ENCODE measurements at places on chromosomes 3 and 15.

- DNase-seq = no peak
Measured at GRCh38 chr15:92425578-92426225, 32.0 kb downstream of the ST8SIA2 start.

GRCh38 chr15:39139431-39140059, 441.3 kb upstream of the THBS1 start:
- DNase-seq = no peak

- DNase-seq = no peak
Measured at GRCh38 chr15:47932951-47933641, 187.7 kb upstream of the SLC24A5 start.

DNA sequence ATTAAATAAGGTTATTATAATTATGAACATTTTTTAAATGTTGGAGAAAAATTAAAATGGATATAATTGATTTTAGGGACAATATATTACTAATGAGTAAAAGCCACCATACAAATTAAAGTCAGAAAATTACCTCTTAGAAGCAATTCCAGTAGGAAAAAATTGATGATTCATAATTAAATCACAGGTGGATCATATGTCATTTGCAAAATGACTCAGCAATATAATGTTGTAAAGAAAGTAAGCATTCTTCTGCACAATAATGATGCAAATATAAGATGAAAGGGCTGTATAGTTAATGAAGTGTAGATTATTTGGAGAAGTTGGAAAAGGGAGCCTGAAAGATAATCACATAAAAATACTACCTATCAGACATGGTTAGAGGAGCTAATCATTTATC, 25.8 kb downstream of the ZPLD1 start:
- DNase-seq = no peak

- DNase-seq = no peak
Measured at GRCh38 chr15:46502667-46503066, 867.8 kb downstream of the SQOR start.

DNA sequence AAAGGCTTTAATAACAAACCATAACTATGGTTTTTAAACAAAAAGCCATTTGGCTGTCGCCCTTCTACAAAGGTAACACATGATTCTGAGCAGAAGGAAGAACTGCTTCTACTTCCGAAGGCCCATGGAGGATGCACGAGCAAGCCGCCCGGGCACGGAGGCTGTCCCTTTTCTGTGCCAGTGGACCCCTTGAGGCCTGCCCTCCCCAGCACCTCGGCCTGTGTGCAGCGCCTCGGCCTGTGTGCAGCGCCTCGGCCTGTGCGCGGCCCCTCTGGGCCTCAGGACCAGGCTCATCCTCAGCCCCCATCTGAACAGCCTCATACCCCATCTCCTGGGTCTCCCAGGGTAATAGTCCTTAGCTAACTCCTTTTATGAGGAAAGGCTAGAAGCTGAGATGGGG, 329.5 kb downstream of the OCA2 start:
- DNase-seq = no peak

DNA sequence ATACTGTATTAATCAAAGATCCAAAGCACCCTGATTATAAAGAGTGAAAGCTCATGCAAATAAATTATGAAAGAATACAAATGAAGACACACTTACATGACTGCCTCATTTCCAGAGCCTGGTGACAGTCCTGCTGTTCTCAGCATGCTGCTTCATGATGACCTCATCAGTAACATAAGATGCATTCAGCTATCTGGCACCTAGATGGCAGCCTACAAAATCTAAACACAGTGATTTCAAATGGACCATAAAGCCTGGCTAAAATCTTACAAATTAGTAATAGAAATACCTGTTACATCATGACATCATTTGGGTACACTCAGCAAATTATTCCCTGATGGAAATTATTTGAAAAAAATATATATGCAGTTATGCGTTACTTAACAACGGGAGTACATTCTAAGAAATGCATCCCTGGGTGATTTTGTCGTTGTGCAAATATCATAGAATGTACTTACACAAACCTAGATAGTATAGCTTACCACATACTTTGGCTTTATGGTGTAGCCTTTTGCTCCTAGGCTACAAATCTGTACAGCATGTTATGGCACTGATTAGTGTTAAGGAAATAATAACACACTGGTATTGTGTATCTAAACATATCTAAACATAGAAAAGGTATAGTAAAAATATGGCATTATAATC, 207.2 kb downstream of the EPHA3 start:
- no peak for DNase-seq

GRCh38 chr3:117567906-117568305, 858.3 kb downstream of the TUSC7 start:
- no peak for DNase-seq

DNA sequence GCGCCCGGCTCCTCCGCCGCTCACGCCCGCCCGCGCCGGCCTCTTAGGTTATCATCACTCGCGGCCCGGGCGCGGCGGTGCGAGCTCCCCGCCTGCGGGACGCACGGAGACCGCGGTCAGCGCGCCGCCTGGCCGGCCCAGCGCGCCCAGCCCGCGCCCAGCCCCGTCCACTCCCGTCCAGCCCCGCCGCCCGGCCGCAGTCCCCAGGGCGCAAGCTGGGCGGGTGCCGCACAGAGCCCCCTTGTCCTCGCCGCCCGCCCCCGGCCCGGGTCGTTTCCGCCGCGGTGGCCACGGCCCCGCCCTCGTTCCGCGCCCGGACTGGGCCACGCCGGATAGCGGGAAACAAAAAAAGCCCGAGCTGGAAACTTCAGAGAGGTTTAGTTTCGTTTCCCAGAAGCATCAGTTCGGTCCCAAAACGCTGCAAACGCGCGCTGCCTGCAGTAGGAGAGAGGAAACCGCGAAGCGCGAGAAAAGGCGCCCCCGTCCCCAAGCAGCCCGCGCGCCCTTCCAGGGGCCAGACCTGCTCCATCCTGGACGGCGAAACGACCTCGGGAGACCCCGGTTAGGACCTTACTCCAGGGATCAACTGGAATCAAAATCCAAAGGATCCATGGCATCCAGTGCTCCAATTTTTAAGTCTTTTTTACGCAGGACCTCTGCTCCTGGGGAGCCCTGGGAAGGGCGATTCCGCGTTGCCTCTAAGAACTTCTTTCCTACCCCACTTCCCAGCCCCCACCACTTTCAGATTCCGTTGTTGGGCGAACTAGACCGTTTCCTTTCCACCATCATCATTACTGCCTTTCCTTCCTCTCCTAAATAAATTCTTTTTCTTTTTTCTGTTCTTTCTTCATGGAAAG, at the start of gene ATP10A:
ATP10A (minus strand) TSS at position 217 of the 857 bp plus-strand sequence. CDS start 231 bp downstream, outside the sequence.
- no peak for DNase-seq

DNA sequence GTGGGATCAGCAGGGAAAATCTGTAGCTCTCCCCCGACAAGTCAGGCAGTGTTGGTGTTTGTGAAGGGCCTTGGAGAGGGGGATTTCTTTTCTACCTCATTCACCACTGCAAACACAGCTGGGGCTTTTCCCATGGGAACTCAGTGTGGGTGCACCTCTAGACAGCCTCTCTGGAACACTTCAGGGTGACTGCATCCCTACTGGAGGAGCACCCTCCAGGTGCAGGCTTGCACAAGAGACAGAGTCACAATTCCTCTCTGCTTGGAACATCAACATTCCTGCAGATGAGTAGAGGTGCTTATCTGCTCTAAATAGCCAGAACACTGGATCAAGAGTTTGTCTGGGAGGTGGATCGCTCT, 72.7 kb upstream of the AKAP13 start:
- no peak for DNase-seq

- no peak for DNase-seq
Measured at GRCh38 chr3:38696034-38696433, 46.5 kb upstream of the SCN5A start.

DNA sequence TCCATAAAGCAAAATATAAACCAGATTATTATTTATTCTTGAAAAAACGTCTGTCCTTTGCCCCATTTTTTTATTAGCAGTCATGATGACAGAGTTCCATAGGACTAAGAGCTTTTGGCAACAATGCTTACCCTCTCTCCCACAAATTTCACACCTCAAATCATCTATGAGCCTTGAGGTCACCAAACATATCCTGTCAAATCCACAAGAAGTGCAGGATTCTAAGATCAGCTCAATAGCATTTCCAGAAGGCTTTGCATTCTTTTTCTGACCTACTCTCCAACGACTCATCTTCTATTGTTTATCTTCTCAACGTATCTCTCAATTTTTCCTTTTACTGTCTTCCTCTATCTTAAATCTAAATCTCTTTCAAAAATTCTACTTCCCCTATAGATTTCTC, 619.1 kb upstream of the BCHE start:
- no peak for DNase-seq

GRCh38 chr3:69848113-69848512, 108.8 kb downstream of the MITF start:
- no peak for DNase-seq

DNA sequence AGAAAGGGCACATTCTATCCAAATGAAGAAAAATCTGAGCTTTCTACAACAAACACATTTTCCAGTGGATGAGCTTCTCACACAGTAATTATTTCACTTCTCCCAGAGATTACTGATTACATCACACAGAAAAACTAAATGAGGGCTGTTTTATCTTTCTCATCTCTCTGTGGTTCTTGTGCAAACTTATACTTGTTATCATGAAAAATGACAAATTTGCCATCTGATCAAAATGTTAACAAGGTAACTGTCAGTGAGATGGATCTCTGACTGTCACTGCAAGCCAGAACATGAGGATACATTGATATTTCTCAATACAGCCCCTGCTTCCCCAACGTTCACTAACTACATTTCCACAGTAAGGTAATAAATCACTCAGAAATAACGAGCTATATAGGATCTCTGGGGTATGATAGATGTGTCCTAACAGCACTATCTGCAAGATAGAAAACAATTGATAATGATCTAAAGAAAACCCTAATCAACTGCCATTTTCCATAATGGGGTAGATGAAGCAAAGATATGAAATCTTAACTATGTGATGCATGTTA, 829.3 kb upstream of the CFAP20DC start:
- DNase-seq = no peak

DNA sequence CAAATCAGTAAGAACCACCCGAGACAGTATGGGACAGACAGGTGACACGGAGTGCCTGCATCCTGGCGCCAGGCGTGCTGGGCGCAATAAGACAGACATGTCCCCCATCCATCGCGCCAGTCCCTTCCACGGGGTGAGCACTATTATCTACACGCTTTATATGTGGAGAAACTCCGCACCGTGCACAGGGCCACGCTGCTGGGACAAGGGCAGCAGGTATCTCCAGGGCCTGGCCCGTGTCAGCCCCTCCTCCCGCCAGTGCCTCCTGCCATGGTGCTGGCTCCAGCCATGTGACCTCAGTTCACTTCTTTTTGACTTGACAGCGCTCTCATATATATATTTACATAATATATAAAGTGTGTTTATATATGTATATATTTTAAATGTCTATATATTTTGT, 42.6 kb downstream of the TNK2 start:
- DNase-seq = no peak

- no peak for DNase-seq
Measured at GRCh38 chr3:65500398-65501306, 538.1 kb downstream of the MAGI1 start.

DNA sequence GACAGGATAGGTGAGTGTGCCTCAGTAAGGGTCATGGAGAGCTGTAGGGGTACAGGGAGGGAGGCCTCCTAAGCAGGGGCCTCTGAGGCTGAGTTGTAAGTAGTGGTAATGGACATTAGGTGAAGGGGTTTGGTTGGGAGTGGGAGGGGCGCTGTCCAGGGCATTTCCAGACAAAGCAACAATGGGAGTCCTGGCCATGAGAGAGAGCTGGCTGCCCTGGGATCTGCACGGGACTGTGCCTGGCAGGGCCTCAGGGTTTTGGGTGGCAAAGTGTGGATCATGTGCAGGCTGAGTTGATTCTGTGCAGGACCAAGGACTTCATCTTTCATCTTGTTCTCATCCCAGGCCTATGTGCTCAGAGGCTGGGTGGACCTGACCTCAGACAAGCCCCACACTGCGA, 4.6 kb downstream of the TTC21A start:
- DNase-seq = no peak

DNA sequence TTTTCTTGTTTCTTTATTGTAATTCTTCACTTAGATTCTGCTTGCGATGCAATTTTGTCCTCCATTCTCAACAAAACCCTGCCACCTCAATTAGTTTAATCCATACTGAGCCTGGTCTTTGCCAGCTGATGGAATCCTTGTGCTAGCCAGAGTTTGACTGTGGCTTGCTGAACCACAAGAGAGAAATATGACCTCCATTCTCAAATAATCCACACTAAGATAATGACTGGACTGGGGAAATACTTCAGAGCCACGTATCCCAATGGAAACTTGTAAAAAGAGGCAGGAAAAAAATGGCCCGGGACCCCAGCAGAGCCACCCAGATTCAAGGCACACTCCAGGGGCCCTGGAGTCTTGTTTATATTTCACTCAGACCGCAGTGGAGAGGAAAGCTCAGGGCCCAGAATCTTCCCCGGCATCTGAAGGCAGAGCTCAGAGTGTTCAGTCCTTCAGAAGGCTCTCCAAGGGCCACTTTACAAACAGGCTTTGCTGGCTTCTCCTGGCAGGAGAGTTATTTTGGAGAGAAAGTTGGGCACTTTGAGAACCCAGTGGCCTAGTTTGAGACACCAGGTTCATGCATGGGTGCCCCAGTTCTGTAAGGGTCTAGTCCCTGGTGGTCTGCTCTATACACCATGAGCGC, 62.7 kb downstream of the SSUH2 start:
- no peak for DNase-seq

DNA sequence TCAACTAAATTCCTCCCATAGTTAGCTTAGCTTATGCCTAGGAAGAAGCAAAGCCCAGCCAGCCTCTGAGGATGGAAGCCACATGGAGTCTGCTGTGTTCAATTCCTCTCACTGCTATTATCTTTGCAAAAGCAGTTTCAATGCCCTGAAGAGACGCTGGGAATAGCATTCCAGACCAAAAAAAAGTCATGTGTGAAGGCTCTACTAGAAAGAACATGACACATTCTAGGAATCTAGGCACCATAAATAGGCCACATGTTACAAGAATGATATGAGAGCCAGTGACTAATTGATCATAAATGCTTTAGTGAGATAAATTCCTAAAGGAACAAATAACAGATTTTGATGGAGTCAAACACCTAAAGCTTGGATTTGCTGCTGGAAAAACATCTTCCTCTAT, 800.8 kb downstream of the TUSC7 start:
- no peak for DNase-seq

GRCh38 chr15:39610665-39611064, 29.8 kb downstream of the THBS1 start:
- no peak for DNase-seq

- DNase-seq = no peak
Measured at GRCh38 chr3:14623569-14624051, 28.0 kb upstream of the CCDC174 start.

DNA sequence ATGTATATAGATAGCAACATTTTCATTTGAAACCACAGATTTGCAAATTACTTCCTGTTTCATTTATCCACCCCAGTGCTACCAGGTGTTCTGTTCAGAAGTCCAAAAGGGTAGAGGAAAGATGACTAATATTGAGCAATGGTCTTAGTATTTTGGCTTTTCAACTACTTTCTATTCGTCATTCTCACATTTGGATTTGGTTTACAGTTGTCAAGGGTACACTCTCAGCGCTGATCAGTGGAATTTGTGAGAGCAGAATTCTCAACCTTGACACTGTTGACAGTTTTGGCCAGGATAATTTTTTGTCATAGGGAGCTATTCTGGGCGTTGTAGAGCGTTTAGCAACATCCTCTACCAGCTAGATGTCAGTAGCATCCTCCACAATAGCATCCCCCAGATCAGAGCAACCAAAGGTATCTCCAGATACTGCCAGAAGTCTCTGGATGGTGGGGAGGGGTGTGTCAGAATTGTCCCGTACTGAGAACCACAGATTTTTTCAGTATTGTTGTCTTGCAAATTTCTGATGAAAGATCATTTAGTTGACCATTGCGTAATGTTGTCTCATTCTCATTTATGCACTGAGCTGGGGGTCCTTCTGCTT, 4.2 kb downstream of the HMCES start:
- DNase-seq = no peak
